ENCODE measurements at places on chromosomes 7 and 10.

- DNase-seq = no peak
These were observed 219.8 kb downstream of the ACTR3B start for GRCh38 chr7:152979376-152979775.

DNA sequence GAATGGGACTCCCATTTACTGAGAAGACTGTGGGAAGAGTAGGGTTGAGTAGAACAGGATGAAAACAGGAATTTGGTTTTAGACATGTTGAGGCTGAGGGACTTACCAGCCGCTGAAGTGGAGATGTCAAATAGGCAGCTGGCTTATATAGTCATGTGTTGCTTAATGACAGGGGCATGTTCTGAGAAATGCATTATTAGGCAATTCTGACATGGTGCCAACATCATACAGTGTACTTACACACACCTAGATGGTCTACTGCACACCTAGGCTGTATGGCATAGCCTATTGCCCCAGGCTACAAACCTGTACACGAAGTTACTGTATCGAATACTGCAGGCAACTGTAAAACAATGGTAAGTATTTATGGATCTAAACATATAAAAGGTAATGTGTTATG is 17.5 kb downstream of the ARL3 start:
- DNase-seq = no peak

GRCh38 chr7:130888468-130888867 is 154.5 kb upstream of the KLF14 start:
- no peak for DNase-seq

DNA sequence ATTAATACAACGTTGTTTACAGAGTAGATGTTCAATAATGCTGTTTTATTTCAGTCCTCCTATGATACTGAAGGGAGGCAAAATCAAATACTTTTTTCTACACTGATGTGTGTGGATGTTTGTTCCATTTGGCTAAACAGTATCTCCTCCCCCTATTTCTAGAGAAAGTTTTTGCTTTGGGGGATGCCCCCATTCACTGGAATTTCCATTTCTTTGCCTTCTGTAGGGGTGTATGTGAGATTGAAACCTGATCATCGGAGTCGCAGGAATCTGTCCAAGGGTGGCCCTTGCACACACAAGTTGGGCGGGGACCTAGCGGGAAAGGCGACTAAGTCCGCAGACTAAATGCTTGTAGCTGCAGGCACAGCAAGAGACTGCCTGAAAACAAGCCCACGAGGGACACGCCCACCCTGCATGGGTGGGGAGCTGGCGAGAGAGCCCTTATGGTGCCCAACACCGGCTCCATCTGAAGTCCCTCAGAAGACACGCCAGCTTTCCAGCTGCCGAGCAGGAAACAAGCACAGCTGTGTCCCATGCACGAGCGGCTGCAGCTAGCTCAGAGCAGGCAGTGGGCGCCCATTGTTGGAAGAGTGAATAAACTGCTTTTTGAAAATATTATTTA is 58.0 kb downstream of the ESYT2 start:
- DNase-seq = no peak

- DNase-seq = no peak
These were observed 60.5 kb downstream of the CNOT4 start for GRCh38 chr7:135449436-135449835.

DNA sequence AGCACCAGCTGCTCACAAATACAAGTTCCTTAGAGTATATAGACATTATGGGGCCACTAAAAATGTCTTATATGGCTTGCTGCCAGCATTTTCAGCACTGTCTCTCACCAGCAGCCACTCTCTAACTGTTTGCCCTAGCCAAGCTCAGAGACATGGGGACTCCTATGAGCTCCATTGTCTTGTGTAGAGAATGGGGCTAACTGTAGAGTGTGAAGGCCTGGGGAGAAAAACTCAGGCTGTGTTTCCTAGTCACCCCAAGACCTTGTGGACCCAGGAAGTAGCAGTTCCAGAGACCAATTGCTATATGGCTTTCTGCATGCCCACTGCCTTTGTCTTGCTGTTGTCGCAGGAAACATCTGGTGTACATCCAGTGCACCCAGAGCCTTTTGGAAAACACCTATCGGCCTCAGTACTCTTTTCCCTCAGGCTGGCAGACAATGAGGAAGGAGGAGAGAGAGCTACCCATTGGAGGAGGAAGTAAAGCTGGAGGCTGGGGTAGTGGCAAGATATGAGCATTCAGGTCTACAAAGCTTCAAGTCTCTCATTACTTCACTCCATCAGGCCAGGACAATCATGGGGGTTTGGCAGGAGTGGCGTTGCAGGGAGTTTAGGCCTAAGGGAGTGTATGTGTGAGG is 28.4 kb downstream of the ENTPD1 start:
- no peak for DNase-seq

DNA sequence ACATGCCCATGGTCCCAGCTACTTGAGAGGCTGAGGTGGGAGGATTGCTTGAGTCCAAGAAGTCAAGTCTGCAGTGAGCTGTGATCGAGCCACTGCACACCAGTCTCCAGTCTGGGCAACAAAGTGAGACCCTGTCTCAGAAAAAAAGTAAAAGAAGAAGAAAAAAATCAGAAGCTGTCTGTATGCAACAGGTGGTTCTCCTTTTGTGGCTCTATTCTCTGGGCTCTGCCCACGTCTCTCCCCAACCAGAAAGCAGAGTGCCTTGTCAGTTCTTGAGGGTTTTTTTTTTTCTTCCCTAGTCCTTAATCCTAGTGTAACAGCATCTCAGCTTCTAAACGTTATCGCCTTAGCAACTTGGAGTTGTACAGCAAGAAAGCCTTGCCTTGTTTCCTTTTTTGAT is 89.5 kb downstream of the PRKCQ start:
- no peak for DNase-seq

GRCh38 chr7:92412745-92413144 is 34.5 kb upstream of the GATAD1 start:
- DNase-seq = no peak

DNA sequence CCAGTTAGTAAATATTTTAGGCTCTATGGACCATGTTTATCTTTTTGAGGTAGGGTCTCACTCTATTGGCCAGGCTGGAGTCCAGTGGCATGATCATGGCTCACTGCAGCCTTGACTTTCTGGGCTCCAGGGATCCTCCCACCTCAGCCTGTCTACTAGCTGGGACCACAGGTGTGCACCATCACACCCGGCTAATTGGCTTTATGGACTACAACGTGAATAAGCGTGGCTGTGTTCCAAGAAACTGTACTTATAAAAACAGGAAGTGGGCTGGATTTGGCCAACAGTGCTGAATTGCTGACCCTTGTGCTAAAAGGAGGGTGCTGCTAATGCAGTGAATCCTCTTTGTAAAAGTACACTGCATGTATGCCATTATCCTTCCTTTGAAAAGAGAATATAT is 111.7 kb upstream of the CDK13 start:
- no peak for DNase-seq

DNA sequence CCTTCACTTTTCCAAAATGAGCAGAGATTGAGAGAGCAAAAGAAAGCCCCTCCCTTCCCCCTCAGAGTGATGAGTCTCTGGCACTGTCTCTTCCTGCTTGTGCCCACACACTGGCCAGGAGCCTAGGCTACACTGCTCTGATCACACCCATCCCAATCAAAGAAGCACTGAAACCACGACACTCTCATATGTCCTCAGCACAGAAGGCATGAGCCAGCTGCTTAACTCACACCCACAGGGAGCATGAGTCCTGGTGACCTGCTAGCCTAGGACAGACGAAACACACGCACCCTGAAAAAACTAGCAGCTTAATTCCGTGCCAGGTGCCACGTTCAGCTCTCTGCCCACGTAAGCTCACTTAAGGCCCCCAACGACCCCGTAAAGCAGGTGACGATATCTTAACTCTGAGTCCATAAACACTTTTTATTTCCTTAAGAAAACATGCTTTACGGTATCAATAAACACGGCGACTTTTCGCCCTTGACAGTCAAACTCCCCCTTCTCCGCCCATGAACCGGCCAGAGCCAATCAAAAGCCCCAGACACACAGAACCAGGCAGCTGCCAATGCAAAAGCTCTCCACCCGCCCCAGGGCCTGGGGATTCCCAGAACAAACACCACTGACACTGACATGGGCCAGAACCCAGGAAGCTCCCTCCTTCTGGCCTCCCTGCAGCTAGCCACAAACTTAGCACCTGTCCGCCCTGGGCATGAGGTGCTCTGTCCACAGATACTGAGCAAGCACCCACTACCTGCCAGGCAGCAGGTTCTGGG is 69.0 kb downstream of the TNRC18 start:
- DNase-seq = no peak

DNA sequence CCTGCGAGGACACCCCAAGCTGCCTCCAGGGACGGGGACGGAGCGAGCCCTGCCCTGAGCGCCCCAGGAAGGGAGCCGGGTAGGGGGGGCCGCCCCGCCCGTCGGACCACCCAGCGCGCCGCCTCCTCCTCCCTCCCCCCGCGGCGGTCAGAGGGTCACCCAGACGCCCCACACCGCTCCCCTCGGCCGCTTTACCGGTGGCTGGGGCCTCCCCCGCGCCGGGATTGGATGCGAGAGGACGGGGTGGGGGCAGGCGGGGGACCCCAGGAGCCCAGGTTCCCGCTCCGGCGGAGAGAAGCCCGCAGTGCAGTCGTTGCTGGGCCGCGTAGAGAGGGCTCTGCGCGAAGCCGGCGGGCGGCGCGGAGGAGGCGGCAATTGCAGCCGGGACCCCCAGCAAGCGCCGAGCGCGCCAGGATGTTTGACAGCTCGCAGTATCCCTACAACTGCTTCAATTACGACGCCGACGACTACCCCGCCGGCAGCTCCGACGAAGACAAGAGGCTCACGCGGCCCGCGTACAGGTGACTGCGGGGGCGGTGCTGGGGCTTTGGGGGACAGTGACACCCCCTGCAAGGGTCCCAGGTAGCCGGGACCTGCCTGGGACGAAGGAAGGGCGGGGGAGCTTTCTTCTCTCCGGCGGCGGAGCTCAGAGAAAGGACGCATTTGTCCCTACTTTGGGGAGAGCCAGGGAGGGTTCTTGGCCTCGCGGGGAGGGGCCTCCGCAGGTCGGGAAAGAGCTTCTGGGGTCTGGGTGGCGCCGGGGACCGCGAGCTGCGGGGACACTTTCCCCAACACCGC is at the start of gene FOXL3:
FOXL3 (plus strand) TSS at position 415 of the 798 bp plus-strand sequence; CDS start at position 415, 0 bp downstream.
- DNase-seq = no peak

DNA sequence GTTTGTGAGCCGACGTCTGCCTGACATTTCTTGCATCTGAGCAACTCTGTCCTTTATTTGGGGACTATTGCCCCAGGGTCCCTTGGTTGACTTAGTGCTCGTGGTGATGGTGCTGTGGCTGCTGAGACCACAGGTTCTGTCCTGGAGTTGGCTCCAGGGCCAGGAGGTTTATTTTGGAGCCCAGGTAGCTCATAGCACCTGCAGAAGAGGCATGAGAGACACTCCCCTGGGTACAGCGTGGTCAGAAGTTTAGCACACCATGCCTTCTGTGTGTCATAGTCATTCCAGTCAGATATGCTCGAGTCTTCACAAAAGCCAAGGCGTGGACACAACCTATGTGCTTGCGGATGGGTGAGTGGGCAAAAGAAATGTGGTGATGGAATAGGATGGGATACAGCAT is 496.9 kb downstream of the TCERG1L start:
- no peak for DNase-seq

DNA sequence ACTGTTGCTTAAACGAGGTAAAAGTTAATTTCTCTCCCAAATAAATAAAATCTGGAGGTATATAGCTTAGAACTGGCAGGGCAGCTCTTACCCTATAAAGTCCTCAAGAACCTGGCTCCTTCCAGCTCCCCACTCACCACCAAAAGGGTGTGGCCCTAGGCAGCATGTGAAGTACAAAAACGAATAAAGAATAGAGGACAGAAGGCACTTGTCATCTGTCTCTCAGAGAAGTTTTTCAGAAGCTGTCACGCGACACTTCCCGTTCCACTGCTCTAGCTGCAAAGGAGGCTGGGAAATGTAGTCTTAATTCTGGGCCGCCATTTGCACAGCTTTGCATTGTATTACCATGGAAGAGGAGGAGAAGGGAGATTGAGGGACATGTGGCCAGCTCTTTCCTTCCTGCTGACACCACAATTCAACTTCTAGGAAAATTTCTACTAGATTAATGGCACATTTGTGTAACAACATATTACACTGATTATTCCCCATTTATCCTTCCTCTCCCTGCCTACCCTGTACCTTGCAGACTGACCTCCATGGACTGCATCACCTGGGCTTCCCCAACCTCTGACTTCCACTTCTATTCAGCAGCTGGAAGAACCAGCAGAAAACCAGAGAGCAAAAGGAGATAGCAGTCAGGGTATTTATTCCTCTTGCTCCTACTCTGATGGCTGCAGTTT is 62.2 kb downstream of the CCDC71L start:
- peak; percentile 67 for DNase-seq

DNA sequence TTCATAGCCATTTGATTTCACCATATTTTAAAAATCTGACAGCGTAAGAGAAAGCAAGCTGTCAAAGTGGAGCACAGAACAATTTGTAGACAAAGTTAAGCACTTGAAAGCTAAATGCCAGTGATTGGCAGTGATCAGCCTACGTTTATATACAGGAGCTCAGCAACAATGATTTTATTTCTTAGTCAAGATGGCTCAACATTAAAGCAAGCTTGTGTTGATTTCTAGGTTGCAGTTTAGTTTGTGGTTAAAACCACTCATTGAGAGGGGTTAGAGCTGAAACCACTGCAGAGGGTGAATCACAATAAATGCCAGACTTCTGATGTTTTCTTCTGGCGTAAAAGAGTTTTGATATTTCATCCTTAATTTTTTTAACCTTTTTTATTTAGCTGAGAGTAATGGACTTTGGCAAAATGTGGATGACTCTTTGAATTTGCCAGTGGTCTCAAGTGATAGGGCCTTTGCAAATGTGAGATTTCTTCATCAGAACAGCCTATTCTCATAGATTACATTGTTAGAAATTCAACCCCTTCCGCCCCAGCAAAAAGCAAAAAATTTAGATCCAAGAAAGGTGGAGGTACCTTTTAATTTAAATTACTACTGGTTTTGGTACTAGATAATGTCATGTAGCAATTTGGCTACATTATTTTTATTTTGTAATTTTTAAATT is 73.8 kb downstream of the SHOC2 start:
- DNase-seq = peak; percentile 59
